AG04449 (cell line): ENCODE measurements at places on chromosomes 7 and 10.

GRCh38 chr10:113336549-113337130 is 216.2 kb upstream of the HABP2 start:
- no peak for DNase-seq

GRCh38 chr7:1693419-1693990 is 23.4 kb downstream of the ELFN1 start:
- no peak for DNase-seq

DNA sequence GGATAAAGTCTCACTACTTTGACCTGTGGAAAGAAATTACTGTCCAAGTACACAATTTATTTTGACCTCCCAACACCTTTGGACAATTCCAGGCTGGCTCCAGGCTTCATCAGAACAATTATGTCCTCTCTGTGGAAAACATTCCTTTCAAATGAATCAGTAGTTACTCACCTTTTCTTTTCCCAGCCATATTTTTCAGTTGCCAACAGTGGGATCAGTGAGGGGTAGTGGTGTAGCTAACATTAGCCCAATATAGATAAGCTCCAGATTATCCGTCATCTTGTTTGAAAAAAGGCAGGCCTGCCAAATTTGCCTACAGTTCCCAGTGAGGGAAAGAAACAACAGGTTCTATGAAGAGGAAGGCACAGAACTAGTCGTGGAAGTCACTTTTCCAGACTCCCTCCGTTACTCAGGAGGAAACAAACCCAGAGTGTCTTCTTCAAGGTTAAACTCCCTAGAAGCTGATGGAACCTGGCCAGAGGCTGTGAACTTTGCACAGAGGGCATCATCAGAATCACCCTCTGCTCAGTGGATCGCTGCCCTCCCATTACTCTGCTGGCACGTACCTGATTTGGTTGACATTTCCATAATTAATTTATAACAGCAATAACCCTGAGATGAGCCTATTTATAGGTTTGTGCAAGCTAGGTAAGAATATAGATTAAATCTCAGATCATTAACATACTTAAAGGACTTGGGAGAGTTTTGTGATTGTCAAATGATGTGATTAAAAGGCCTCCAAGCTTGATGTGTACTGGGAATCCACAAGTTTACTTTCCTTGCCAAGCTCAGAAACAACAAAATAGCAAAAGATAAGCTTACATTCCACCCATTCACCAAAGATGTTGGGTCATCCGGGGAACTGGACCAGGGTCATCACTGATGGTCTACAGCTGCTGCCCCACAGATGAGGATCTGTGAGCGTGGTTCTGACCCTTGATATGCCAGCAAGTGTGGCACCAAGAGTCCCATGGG is 654.6 kb upstream of the GALNT17 start:
- DNase-seq = no peak

DNA sequence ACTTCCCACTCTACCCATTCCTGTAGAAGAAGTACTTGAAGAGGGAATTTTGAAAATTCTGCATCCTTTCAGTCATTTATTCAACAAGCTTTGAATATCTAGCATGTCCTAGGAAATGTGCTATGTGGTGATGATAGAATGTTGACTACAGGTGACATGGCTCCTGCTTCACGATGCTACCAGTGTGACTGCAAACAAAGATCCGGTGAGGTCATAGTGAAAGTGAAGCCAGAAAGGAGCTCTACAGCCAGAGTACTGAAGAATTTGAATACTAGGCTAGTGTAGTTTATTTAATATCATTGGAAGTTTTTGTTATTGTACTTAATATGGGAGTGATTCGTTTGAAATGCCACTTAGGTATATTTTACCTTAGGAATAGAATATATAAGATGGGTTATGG is 348.1 kb downstream of the TFEC start:
- DNase-seq = no peak

DNA sequence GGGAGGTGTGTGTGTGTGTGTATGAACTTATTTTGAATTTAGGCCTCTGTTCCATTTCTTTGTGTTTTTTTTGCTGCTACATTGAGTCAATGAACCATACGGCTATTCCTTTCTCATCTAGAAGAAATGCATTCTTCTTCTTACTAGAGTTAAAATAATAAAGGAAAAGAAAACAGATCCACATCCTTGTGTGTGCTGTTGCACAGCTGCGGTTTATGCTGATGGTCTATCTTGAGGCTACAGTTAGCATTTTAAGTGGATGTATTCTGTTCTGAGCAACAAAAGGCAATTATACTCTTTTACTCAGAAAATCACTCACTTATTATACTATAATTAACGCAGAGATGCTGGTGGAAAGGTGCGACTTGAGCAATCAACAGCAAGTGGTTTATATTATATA is 615.0 kb upstream of the MBL2 start:
- DNase-seq = no peak

GRCh38 chr10:31935678-31936077 is 7.0 kb upstream of the ARHGAP12 start:
- DNase-seq = no peak

DNA sequence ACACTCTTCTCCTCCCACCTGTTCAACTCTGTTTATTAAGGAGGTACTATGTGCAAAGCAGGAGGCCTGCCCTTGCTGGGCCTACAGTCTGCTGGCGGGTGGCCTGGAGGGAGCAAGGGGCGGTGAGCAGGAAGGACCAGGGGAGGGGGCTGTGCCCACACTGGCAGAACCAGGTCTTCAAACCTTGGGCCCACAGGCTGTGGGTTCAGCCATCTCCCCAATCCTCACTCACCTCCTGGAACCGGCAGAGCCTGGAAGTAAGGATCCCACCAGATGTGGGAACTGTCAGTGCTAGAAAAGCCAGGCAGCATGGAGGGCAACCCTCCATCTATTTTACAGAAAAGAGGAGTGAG is 50.8 kb downstream of the CAMK2B start:
- DNase-seq = no peak

GRCh38 chr7:149063476-149063875 is 27.0 kb downstream of the ZNF786 start:
- DNase-seq = no peak
